ENCODE measurements at places on chromosomes 7 and 10. TPM values are rescaled to one million over a fixed set of nuclear protein-coding genes. Genes with fewer than 3 reads are reported as not detected.

Gene NEURL1
- 1.2 TPM for total RNA-seq

Gene KCNH2
- 17.7 TPM for total RNA-seq

Gene NPC1L1
- 0.10 TPM for total RNA-seq

Gene ABCC2
- total RNA-seq, result 1.5 TPM

Gene GJD4
- total RNA-seq, result not detected

Gene MYO1G
- total RNA-seq, result 6.0 TPM

- DNase-seq, result no peak
Measured at GRCh38 chr10:94409021-94409657, 6.8 kb downstream of the TBC1D12 start.

- DNase-seq, result peak; percentile 72
Measured at GRCh38 chr10:72276421-72277339, 3.0 kb downstream of the DDIT4 start.

- DNase-seq, result no peak
Measured at GRCh38 chr7:139384611-139385010, 24.9 kb downstream of the LUC7L2 start.

DNA sequence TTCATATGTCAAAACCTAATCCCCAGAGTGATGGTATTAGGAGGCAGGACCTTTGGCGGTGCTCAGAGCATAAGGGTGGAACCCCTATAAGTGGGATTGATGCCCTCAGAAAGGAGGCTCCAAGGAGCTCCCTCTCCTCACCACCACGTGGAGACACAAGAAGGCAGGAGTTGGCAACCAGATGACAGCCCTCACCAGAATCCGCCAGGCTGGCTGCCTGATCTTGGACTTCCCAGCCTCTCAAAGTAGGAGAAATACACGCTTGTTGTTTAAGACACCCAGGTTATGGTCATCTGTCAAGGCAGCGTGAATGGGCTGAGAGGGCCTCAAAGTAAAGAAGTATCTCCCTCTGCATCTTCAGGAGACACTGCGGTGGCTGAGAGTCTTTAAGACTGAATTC lies 187.7 kb downstream of the TNS3 start:
- DNase-seq, result no peak

GRCh38 chr7:18559756-18560155 lies 64.2 kb downstream of the HDAC9 start:
- DNase-seq, result no peak

GRCh38 chr10:122642726-122643605 lies 56.7 kb downstream of the C10orf120 start:
- DNase-seq, result no peak

Measured in ureter (tissue), 1 donor.